ENCODE measurements at places on chromosomes 6 and 20. TPM values are rescaled to one million over a fixed set of nuclear protein-coding genes. Genes with fewer than 3 reads are reported as not detected.

DNA sequence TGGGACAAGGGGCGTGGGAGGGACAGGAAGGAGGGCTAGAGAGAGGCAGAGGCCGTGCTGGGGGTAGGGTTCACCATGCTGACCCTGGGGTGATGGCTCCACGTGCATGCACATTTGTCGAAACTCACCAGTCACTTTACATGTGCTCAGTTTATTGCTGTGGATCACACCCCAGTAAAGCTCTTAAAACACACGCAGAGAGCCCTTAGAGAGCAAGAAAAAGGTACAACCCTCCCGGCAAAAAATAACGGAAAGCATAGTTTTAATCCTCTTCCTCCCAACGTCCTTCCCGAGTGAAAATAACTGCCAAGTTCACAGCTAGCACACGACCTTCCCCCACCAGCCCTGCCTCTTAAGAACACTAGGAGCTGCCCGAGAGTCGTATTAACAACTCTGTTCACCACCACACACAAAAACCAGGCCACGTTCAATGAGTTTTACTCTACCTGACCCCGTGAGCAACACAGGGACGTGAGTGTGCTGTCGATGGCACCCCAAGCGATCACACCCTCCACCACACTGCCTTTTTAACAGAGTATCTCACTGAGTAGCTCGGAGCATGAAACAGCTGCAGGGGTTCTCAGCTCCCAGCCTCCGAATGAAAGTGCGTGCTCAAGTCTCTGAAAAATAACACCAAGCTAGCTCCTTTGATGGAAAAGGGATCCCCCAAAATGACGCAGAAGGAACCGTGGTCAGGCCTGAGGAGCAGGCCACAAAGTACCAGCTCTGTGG lies 39.7 kb downstream of the TAF4 start:
- no peak for DNase-seq

- no peak for DNase-seq
Measured at GRCh38 chr6:128889870-128890269, 6.9 kb downstream of the LAMA2 start.

DNA sequence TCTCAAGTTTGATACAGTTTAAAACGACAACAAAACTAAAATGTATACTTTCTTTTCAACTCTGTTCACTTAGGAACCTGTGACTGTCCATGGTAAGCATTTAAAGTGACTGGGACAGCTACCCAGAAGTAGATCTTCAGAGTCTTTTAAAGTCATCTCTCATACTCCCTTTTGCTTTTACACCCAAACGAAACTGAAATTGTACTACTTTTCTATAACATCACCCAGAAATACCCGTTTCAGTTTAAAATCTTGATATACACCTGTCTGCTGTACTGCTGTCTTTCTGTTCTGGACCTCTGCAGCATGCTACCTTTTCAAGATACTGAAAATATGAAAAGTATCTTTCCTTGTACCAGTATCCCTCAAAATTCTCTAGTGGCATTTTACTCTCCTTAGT lies 170.4 kb upstream of the THEMIS start:
- DNase-seq: no peak

- DNase-seq: no peak
Measured at GRCh38 chr6:10908228-10908627, 21.4 kb downstream of the SYCP2L start.

DNA sequence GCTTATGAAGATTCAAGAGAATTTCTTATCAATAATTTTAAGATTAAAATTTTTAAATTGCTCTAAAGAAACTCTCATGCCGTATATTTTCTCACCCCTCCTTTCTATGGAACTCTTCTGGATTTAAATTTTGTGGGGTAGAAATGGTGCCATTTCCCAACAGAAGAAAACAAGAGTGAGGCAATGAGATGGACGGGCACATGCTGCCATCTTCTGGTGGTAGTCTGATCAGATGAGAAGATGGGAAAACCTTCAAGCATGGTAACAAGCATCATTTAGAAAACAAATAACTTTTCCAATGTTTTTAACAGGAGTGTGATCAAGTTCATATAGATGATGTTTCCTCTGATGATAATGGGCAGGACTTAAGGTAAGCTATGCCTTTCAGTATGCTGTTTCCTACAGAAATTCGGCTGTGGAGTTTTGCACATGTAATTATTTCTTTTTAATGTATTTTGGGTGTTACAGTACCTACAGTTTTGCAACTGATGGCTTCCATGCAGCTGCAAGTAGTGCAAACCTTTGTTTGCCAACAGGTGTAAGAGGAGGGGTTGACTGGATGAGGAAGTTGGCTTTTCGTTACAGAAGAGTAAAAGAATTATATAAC lies 271.4 kb downstream of the EYA4 start:
- DNase-seq: no peak

GRCh38 chr6:164419099-164419498 lies 890.3 kb downstream of the C6orf118 start:
- no peak for DNase-seq

- no peak for DNase-seq
Measured at GRCh38 chr6:81561071-81561564, 191.4 kb downstream of the TENT5A start.

- DNase-seq: no peak
Measured at GRCh38 chr6:132132924-132133639, 181.9 kb upstream of the CCN2 start.

DNA sequence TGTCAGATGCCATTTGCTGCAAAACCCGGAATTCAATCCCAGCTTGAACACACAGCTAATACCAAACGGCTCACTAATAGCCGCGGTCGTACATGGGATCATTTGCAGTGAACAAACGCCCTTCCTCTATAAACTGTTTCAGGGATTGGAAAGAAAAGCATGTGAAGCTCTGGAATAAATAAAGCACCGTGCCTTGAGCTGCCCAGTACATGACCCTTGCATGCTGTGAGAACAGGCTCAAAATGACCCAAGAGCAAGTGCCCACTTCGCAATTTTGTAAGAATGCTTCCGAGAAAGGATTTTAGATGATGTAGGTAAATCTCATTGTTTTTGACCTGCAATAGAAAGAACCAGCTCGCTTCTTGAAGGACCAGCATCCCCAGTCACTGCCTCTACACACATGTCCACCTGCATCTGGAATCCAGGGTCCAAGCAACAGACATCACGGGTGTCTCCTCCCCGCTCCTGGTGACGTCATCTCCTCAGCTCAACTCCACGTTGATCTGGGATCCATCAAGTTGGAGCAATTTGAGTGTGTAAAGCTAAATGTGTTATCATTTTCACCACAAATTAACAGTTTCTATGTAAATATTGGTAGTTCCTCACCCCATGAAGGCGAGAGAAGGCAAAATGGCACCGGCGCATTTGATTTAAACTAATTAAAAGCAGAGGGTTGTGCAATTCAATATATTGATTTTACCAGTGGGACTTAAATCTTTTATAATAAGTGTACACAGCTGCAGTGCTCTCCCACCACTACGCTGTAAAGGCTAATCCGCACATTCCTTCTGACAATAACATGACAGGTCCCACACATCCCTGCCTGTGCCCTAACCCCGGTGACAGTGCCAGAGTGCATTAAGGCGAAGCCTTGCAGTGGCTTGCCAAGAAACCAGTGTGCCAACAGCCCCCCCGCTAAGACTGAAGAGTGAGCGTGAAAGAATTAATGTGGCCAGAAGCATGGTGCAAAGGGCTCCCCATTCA lies 6.2 kb downstream of the BMP7 start:
- no peak for DNase-seq

Gene VSTM2L
- total RNA-seq: 3.1 TPM

DNA sequence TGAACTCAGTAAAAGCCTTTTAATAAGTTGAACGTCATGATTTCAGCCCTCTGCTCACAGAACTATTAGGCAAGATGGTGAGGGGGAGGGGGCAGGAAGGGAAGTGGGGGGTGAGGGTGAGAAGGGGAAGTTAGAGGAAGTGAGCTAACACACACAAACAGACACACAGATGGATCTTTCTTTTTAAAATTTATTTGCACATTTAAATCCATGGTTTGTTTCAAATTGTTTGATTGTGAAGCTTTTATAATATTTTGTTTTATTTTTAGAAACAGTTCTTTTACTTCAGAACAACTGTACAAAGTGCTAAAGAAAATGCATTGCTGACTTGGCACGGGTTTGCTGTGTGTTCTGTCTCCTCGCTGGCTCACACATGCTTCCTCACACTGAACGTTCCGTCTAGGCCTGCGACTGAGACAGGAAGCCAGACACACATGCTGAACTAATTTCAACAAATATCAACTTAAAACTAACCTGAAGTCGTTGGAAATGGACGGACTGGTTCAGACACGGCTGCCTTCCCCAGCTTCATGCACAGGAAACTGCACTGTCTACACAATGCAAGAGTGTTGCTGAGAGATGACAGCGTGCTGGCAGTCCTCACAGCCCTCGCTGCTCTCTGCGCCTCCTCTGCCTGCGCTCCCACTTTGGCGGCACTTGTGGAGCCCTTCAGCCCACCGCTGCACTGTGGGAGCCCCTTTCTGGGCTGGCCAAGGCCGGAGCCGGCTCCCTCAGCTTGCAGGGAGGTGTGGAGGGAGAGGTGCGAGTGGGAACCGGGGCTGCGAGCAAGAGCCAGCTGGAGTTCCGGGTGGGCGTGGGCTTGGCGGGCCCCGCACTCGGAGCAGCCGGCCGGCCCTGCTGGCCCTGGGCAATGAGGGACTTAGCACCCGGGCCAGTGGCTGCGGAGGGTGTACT lies 8.1 kb upstream of the ZBP1 start:
- peak; percentile 55 for DNase-seq

GRCh38 chr20:1871807-1872458 lies 23.3 kb upstream of the SIRPA start:
- no peak for DNase-seq

Gene SAMD3
- 2.7 TPM for total RNA-seq

DNA sequence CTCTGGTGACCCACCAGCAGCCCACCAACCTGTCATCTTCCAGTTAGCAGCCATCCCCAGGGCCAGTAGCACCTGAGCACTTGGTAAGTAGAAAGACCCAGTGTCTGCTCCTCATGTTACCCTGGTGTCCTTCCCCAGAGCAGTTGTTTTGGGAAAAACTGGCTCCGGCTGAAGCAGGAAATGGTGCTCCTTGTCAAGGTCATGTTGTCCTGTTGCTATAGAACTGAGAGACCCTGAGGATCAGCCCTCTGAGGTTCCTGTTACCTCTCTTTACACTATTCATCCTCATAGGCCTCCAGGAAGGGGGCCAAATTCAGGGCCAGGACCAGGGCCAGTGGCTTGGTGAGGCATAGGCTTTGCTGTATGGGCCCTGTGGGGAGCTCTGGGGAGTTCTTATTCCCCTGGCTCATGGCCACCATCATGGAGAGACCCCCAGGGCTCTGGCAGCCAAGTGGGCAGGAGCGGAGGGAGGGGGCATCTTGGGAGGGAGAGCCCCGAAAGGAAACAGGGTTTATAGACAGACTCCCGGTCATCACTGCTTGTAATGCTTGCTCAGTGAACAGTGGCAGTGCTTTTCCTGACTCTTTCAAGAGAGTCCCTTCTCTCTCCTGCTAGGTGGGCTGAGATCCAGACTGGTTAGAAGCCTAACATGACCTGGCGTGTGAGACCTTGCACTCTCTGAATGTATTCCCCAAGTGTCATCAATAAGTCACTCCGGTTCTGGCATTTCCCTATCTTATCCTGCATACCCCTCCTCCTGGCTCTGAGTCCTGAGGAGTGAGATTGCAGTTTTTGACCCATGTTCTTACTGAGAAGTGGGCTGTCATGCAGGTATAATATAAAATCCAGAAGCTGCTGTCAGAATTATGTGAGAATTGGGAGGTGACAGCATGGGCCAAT lies 50.7 kb downstream of the PPARD start:
- DNase-seq: no peak

DNA sequence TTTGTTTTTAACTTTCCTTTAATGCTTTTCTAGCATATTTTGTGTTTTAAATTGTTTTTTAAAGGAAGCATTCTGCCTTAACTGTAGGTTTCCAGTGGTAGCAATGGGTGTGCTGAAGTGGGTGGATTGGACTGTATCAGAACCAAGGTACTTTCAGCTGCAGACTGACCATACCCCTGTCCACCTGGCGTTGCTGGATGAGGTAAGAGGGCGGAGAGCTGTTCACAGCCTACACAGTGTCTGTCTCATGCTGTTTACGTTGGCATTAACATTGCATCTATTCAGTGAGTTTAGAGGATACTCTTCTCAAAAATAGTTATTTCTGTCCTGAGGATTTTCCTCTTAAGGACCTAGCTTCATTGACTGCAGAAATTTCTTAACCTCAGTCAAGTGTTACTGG lies 11.9 kb downstream of the NELFCD start:
- peak; percentile 8 for DNase-seq

Gene SLC17A3
- total RNA-seq: not detected
